ENCODE measurements at places on chromosomes 13 and 19.

- no peak for DNase-seq
These were observed 74.9 kb downstream of the SIPA1L3 start for GRCh38 chr19:37981785-37982475.

DNA sequence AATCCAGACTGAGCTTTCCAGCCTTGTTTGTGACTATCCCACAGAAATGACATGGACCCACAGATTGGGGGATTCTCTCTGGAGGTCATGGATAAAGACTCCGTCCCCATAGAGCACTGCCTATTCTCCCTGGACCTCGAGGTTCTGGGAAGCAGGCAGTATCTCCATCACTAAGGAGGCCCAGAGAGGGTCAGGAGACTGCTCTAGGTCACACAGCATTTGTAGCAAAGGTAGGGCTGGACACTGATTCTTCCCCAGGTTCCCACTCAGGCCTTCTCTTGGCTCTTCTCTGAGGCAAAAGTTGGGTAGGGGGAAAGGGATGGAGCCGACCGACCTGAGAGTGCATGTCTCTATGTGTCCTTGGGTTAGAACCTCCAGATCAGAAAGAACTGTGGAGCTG is 80.9 kb downstream of the PTPRS start:
- DNase-seq, result no peak

DNA sequence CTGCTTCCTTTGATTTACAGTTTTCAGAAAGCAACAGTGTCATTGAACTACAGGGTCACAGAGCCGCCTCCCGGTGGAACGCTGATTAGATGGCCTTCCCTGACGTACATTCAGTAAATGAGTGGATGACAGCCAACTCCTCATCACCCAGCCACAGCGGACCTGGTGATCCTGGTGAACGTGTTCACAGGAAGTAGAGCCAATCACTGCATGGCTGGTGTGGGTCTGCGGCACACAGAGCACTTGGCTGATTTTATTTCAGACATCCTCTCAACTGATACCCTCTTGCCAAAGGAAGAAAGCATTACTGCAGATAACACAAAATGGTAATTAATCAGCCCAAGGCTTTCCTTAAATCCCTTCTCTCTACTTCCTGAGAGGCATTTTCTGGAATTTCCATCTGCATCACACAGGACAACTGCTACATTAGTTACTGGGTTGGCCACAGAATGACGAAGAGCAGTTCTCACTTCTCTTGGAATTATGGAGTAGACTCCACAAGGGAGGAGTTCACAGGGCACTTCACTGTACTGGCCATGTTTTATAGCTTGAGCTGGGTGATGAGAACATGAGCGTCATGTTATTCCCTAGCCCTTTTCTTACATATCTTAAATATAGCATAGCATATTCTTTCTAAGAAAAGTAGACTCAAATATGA is 84.0 kb upstream of the SLC7A1 start:
- no peak for DNase-seq

GRCh38 chr19:19674315-19674714 is 5.7 kb downstream of the ZNF101 start:
- DNase-seq, result no peak

DNA sequence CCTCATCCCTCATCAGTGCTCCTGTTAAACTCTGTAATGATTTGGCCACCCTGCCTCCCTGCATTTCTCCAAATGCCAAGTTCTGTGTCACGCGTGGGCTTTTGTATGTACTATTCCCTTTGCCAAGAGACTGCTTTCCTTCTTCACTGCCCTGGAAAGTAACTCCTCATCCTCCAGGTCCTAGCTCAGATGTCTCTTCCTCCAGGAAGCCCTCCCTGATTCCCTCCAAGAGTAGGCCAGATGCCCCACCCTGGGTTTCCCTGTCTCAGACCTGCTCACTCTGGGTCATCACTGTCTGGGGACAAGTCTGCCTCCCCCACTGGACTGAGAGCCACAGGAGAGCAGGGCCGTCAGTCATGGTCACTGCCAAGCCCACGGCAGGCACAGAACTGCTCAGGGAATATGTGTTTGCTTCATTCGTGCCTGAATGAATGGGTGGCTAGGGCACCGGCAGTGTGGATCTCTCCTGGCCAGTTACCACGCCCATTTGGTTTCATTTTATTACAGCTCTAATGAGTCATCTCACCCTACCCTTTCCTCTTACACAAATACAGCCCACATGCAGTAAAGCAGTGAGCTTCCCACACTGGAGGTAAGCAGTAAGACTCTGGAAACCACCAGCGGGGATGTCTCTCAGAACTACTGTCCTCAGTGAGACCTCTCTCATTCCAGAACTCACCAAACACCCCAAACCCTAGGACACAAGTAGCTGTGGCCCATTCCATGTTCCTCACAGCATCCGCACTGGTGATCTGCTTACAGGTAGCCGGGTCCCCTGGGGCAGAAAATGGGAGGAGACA is 12.1 kb upstream of the GPR4 start:
- no peak for DNase-seq

DNA sequence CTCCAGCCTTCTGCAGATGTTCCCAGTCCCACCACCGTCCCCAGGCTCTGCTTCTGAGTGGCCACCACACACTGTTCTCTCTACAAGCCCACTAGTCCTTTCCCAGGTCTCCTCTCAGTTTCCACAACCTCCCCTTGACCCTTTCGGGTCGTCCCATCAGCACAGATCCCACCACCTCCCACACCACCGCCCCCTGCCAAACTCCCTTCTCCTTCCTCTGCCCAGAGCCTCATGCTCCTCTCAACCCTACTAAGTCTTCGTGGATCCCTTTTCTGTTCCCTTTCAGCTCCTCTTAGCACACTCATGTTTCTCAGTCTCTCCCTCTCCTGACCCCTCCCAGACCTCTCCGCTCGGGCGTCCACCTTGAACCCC is 1.9 kb downstream of the NAPA start:
- no peak for DNase-seq

- peak; percentile 47 for DNase-seq
These were observed 665 bp downstream of the ZNF497 start for GRCh38 chr19:58361900-58362271.

GRCh38 chr13:83184819-83185218 is 697.5 kb downstream of the SLITRK1 start:
- DNase-seq, result no peak

DNA sequence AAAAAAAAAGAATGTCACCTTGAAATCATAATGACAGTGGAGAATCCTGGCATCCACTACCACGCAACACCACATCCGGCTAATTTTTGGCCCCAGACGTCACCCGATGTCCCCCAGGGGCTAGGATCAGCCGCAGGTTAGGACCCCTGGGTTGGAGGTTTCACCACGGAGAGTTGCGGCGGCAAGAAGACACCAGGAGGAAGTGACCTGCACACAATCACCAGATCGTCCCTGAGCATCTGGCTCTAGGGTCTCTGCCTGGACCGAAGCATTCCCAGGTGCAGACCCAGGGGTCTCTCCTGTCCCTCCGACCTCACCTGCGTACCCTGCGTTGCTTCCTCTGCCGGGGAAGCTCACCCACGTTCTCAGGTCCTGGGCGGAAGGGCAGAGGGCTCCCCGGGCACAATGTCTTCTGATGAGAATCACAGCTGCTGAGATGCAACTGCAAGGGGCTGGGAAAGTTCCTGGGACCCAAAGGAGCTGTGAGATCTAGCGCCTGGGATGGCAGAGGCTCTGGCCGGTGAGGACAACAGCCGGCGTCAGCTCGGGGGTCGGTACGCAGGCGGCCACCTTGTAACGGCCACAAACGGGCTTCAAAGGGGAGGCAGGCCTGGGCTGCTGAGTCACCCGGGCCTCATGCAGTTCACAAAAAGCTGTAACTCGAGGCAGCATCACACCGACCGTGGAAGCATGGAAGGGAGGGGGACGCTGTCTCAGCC is 111.2 kb downstream of the GADD45B start:
- no peak for DNase-seq

GRCh38 chr19:30552593-30552992 is 180.4 kb downstream of the ZNF536 start:
- DNase-seq, result no peak

DNA sequence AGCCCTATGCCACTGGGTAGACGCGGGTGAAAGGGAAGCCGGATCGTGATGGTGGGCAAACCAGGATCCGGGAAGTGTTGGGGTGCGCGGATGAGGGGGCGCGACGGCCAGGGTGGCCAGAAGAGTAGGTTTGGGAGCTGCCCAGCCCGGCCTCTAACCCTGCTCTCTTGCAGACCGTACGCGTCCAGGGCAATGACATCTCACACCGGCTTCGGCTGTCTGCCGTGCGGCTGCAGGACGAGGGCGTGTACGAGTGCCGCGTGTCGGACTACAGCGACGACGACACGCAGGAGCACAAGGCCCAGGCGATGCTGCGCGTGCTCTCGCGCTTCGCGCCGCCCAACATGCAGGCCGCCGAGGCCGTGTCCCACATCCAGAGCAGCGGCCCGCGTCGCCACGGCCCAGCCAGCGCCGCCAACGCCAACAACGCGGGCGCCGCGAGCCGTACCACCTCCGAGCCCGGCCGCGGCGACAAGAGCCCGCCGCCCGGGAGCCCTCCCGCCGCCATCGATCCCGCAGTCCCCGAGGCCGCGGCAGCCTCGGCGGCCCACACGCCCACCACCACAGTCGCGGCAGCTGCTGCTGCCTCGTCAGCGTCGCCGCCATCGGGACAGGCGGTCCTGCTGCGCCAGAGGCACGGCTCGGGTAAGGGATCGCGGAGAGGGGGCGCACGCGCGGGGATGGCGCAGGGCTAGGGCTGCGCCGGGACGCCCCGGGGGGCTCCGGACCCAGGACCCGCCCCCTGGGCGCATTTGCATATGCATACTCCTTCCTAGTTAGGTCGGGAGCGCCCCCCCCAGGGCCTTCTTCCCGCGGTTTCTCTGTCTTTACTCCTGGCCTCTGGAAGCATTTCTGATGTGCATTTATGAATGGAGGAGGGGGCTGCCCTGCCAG is 4.1 kb downstream of the VSTM2B start:
- no peak for DNase-seq

GRCh38 chr19:15864824-15865223 is 33.0 kb downstream of the CYP4F2 start:
- no peak for DNase-seq

GRCh38 chr13:29909975-29910674 is 59.7 kb upstream of the UBL3 start:
- no peak for DNase-seq

- no peak for DNase-seq
These were observed 6.6 kb upstream of the KLK15 start for GRCh38 chr19:50839712-50840655.

- DNase-seq, result no peak
These were observed 3.6 kb downstream of the CD37 start for GRCh38 chr19:49338691-49339300.

- no peak for DNase-seq
These were observed 148.1 kb downstream of the DACH1 start for GRCh38 chr13:71718931-71719330.

DNA sequence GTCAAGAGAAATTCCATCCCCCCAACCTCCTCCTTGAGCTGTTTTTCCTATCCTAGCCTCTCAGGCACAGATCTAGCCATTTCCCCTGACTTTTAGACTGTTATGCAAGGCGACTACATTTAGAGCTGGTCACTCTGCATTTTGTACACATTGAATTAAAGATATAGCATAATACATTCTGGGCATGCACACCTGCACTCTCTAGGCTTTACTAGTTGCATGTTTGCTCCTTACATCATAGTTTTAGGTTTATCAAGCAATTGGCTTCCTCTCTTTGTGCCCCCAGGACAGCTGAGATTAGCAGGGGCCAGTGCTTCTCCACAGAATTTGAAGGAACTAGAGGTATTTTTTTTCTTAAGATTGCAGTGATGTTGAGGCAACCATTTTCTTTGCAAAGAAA is 19.5 kb downstream of the GPC6 start:
- no peak for DNase-seq

- peak; percentile 24 for DNase-seq
These were observed 53.9 kb upstream of the CEACAM21 start for GRCh38 chr19:41521931-41522555.

- DNase-seq, result peak; percentile 39
These were observed 1.2 kb downstream of the TBC1D4 start for GRCh38 chr13:75480671-75481175.

GRCh38 chr19:30317403-30317802 is 54.8 kb upstream of the ZNF536 start:
- DNase-seq, result no peak

DNA sequence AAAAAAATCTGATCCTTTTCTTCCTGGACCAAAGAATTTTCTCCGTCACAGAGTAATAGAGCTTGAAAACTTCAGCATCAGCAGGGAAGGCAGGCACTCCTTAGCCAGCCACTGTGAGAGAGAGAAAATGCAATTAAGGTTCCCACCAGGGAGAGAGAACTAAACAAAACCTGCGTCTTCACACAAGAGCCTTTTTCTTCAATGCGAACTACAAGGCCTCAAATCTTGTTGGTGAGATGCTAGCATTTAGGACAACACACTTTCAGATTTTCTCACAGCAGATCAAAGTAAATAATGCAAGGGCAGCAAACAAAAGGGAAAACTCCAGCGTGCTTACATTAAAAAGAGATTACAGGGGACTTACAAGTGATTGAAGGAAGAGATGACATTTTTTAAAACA is 80.1 kb downstream of the DACH1 start:
- no peak for DNase-seq

- no peak for DNase-seq
These were observed 8.0 kb downstream of the RAB3D start for GRCh38 chr19:11331502-11331901.

DNA sequence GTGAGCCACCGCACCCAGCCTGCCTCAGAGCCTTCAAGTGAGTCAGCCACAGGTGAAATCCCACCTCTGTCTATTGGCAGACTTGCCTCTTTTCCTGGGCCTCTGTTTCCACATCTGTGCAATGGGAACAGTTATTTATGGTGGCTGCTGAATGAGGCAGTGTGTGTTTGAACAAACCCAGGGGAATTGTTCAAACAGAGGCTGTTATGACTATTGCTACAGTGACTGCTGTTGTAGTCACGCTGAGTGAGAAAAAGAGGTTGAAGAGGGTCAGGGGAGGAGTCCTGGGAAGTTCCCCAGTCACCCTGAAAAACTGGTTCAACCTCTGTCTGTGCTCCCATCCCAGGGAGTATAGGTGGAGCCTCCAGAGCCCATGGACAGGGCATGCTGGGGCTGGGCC is at the start of gene CEACAM19:
TSS of gene CEACAM19 (plus strand) at position 83 of the 400 bp plus-strand sequence. CDS start 450 bp downstream, outside the sequence.
- DNase-seq, result no peak

- no peak for DNase-seq
These were observed 178.2 kb downstream of the KLF12 start for GRCh38 chr13:73955977-73956500.

DNA sequence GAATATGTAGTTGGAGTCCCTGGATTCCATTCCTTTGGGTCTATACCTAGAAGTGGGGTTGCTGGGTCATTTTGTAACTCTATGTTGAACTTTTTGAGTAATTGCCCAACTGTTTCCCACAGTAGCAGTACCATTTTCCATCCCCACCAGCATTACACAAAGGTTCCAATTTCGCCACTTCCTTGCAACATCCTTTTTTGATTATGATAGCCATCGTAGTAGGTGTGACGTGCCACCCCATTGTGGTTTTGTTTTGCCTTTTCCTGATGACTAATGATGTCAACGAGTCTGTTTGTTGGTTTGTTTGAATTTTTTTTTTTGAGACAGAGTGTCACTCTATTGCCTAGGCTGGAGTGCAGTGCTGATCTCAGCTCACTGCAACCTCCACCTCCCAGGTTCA is 3.3 kb upstream of the PEX11G start:
- no peak for DNase-seq

GRCh38 chr19:34493038-34493648 is 11.6 kb downstream of the WTIP start:
- no peak for DNase-seq

All from CD8-positive, alpha-beta T cell (primary cell).